SK-N-MC (cell line): ENCODE measurements at places on chromosomes 2 and 18.

- no peak for DNase-seq
These were observed 48.1 kb upstream of the SLC39A10 start for GRCh38 chr2:195608768-195609454.

DNA sequence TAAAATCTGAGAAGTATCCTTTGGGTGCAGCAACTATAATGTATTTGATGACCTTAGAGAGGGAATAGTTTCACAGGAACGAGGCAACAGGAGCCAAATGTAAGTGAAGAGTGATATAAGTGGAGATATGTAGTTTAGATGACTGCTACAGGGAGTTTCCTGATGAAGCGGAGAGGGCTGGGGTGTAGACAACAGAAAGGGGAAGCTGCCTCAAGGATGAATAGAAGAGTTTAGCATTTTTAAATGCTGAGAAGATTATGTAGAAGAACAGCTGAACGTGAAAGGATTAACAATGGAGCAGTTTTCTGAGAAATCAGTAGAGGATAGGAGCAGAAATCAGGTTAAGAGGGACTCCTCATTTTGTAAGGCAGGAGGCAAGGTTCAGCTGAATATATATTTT is 133.3 kb downstream of the LCLAT1 start:
- DNase-seq, result no peak

- no peak for DNase-seq
These were observed 41.2 kb downstream of the RPL37A start for GRCh38 chr2:216539791-216540241.

GRCh38 chr2:37874470-37874869 is 50.6 kb upstream of the RMDN2 start:
- no peak for DNase-seq

GRCh38 chr2:33241072-33241471 is 235.4 kb upstream of the RASGRP3 start:
- DNase-seq, result no peak

DNA sequence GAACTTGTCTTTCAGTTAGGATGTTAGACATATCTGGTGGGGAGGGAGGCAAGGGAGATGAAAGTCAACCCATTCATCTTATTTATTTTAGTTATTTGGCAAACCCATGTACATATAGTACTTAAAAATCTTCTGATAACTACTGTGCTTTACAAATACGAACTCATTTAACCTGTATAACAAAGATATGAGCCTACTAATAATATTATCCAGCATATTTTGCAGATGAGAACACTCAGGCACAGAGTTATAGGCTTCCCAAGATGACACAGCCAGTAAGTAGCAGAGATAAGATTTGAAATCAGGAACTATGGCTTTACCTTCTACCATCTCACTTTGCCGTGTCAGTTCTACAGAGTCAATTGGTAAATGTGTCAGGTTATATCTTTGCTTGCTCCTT is 262.6 kb upstream of the DOK6 start:
- no peak for DNase-seq

GRCh38 chr2:21519821-21520220 is 396.1 kb downstream of the TDRD15 start:
- DNase-seq, result no peak

DNA sequence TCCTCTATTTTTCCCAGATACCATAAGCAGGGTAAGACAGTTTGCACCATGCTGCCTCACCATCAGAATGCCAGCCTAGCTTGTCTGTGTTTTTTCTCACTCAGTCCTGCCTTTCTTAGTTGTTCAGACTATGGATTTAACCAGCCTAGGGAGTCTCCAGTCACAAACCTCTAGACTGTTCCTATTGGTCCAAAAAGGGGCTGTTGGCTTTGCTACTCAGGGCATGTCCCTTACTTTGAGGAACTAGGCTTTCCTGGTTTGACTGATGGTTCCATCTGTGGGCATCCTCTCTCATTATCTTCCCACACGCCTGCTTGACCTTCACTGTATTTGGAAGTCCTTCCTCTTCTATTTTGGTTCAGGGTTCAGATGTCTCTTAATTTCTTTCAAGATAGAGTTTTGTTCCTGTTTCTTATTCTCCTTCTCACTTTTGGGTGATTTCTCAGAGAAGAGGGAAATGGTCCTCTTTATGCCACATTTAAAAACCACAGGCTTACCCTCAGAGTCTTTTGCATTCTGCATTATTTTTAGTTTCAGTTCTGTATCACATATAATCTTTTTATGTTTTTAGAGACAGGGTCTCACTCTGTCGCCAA is 31.3 kb upstream of the TMEM131 start:
- no peak for DNase-seq

DNA sequence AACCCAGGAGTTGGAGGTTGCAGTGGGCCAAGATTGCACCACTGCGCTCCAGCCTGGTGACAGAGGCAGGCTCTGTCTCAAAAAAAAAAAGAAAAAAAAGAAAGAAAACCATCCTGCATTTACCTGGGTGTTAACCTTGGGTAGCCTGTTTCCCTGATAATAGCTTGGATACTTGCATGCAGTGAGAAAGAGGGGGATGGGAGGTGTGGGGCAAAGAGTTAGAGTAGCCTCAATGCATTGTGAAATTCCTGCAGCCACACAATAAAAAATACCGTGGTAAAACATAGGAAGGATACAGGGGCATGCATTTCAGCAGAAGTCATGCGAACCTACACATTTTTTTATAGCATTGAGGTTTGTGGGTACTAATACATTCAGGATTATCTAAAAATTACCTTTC is 76.6 kb upstream of the ZNF516 start:
- DNase-seq, result no peak

DNA sequence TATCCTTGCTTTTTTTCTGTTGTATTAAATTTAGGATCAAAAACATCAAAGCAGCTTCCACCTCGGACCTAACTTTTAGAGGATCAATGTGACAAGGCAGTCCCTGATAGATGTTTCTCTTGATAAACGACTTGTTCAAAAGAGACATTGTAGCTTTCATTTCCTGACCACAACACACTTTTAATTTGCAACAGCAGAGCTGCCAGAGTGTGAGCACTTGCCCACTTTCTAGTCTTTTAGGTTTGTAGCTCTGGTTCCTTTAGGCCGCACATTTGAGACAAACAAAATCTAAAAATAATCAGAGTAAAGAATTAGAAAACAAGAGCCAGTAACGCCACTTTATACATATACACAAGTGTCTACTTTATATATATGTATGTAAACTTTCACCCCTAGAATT is 3.1 kb downstream of the FIGN start:
- DNase-seq, result no peak

DNA sequence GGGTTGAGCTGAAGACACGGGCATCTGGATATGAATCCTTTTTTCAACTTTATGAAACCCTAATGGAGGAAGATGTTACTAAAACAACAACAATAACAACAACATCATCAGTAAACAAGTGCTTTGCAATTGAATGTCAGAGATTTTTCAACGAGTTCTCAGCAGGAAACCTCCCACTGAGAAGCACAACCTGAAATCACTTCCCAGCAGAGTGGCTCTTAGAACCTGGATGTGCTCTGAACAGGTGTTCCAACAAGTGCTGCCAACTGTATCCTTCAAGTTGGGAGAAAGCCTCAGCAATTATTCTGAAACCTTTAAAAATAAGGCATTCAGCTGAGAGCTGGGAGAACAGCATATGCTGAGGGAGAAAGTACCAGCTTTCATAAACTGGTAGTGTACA is 1622.7 kb upstream of the CELF4 start:
- DNase-seq, result no peak

DNA sequence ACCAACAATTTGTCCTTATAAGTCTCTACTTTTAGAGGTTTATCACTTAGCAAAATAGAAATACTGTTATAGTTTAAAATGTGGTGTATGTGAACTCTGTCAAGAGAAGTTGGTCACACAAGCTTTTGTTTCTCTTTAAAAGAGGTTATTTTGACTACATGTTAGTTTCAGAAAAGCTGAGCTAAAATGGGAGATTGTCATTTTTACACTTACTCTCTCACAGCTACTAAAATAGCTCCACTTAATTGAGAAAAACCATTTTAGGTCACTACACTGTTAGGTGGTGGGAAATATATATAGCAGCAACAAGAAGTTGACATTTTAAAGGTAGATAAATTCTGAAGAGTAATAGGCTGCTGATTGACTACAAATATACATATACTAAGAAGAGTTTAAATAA is 161.5 kb upstream of the KCNJ3 start:
- DNase-seq, result no peak

DNA sequence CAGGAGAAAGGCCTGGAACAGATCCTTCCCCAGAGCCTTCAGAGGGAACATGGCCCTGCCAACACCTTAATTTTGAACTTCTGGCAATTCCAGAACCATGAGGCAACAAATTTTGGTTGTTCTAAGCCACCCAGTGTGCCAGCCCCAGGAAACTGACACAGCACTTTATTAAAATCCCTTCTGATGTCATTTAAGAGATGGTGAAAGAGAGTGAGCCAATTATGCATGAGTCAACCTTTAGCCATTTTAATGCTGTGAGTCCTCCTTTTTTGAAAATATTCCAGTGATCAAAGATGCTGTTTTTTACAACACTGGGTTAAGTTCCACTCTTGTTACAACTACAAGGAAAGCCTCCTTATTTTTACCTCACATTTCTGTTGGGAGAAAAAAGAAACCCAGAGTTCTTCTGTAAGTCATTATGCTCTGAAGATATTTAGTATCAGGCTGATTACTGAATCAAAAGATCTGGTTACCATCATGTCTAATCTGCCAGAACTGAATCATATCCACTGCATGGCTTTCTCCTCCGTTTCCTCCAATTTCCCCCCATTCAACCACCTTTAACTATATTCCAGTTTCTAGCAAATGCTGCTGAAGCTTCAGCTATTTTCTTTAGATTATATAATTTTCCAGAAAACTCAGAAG is 235.4 kb downstream of the TXNL1 start:
- peak; percentile 5 for DNase-seq

DNA sequence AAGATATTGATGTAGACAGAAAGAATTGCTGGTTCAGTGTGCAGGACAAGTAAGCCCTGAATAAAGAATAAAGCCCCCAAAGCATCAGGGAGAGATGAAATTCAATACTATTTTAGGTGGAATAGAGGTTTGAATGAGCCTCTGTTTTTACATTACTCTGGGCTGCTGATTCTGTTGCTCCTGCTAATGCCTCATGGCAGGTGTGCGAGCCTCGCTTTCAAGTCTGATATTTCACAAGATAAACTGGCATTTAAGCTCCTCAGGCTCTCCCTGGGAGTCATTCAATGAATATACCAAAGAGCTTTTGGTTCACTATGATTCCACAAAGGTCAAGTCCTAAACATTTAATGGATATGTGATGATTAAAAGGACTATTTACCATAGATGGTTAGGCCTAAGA is 601.0 kb upstream of the SLC39A10 start:
- DNase-seq, result no peak

GRCh38 chr18:5447442-5447841 is 96.4 kb downstream of the EPB41L3 start:
- DNase-seq, result no peak

GRCh38 chr2:73746877-73747208 is 9.7 kb upstream of the TPRKB start:
- no peak for DNase-seq

GRCh38 chr2:133991606-133992168 is 262.2 kb upstream of the MGAT5 start:
- no peak for DNase-seq

GRCh38 chr2:96260387-96261260 is 5.2 kb downstream of the TMEM127 start:
- no peak for DNase-seq

DNA sequence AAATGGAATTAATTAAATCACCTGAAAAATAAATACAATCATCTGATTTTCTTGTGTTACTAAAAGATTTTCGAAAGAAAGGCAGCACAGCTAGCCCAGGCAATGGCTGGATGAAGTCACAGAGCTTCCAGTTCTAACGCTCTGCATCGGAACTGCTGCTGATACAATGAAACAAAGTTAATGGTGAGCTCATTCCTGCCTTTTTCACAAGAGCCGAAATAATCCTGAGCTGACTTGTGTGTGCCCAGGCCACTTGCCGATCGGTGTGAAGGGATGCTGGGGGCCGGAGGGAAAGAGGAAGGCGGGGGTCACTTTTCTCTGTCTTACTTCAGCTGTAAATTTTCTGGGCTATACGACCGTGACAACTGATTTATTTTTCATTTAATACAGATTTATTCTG is 149.5 kb downstream of the INO80D start:
- DNase-seq, result no peak

DNA sequence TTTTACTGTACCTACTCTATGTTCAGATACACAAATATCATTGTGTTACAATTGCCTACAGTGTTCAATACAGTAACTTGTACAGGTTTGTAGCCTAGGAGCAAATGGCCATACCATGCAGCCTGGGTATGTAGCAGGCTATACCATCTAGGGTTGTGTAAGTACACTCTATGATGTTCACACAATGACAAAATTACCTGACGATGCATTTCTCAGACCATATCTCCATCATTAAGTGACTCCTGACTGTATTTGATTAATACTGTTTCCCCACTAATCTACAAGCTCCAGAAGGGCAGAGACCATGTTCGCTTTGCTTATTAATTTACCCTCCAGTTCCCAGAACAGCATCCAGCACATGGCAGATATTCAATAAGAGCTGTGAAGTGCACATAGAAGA is 372.2 kb downstream of the METTL4 start:
- no peak for DNase-seq

GRCh38 chr2:74902281-74902860 is 56.1 kb upstream of the POLE4 start:
- DNase-seq, result no peak

DNA sequence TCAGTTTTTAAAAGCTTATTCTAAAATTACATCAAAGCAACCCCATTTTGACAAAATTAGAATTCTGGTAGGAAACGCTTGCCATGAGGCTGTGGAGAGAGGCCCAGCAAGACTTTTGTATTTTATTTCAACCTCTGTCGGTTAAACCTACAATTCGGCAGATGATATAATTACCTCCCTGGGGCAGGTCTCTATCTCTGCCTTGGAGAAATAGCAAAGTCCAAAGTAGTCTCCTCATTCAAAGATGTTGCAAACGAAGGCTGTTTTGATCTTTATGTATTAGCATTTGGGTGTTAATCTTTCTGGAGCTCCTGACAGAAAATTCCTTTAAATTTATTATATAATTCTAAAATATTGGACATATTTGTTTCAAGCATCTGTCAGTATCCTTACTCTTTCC is 35.6 kb downstream of the GALM start:
- DNase-seq, result no peak

DNA sequence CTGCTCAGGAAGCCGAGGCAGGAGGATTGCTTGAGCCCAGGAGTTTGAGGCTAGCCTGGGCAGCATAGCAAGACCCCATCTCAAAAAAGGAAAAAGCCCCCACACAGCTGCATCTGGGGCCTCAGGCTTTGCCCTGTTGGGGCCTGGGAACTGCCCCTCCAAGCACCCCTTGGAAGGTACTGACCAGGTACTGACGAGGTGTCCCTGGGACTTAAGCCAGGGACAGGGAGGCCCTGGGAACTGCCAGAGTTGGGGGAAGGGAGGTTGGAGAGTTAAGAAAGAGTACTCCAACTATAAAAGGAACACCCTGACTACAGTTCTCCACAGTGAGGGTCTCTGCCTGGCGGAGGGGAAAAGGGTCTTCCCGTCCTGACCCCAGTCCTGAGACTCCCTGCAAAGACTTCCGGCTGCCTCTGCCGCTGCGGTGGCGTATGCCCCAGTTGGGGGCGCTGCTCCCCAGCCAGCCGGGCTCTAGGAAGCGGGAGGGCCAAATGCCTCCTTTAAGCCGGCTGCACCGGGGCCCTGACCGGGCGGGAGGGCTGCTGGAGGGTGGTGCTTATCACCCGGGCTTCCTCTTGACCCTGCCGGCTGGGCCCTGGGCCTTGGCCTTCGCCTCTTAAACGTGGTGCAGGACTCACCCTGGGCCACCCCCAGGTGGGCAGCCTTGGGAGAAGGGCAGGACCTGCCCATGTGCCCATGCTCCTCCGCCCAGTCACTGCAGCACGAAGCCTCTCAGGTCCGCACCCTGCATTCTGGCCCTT is 12.8 kb downstream of the SLC30A3 start:
- no peak for DNase-seq
